ENCODE measurements at places on chromosomes 6 and 20. TPM values are rescaled to one million over a fixed set of nuclear protein-coding genes. Genes with fewer than 3 reads are reported as not detected.

DNA sequence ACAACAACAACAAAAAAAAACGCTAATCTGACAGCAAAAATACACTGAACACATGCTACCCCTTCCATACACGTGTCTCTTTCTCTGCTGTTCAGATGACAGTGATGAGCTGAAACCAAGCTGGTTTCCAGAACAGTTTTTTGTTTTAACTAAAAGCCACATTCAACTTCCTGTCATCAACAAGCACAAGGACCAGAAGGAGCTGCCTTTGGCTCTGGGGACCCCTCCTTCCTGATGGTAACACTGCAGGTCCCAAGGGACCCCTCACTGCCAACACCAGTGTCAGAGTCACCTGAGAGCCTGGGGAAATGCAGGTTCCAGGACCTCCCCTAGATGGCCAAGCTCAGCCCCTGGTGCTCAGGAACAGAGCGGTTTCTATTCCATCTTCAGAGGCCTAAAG is 6.0 kb downstream of the CST7 start:
- no peak for DNase-seq

- DNase-seq = no peak
Measured at GRCh38 chr20:38658879-38659596, 57.4 kb downstream of the ARHGAP40 start.

MAPK13 gene
- total RNA-seq = 52.9 TPM

- no peak for DNase-seq
Measured at GRCh38 chr20:25984933-25985332, 288.3 kb upstream of the ZNF337 start.

GRCh38 chr6:135395136-135395535 is 102.4 kb downstream of the AHI1 start:
- no peak for DNase-seq

DNA sequence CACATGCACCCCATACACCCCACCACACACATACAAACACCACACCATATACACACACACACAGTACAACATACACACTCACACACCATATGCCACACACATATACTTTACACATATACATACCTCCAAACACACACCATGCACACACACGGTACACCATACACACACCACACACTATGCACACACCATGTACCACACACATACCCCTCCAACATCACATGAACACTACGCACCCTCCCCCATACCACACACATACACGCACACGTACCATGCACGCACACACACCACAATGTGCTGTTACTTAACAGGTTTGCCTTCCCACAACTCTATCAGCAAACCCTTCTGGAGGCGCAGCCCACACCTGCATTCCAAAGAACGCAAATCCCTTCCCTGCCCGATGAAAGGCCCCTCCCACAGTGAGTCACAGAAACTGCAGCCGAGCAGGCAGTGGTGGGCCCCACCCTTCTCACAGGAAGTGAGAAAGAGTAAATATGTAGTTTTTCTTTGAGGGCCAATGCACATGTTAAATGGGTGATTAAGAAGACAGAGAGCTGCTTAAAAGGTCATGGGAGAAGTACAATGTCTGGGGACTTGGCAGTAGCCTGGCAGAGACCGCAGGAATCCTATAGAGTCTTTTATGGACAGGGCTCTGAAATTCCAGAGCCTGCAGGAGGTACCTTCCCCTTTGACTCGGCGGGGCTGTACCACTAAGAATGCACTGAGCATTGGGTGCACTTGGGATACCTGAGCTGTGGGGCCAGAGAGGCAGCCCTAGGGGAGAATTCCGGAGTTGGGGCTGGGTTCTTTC is 34.1 kb upstream of the EZR start:
- peak; percentile 99 for DNase-seq

DNA sequence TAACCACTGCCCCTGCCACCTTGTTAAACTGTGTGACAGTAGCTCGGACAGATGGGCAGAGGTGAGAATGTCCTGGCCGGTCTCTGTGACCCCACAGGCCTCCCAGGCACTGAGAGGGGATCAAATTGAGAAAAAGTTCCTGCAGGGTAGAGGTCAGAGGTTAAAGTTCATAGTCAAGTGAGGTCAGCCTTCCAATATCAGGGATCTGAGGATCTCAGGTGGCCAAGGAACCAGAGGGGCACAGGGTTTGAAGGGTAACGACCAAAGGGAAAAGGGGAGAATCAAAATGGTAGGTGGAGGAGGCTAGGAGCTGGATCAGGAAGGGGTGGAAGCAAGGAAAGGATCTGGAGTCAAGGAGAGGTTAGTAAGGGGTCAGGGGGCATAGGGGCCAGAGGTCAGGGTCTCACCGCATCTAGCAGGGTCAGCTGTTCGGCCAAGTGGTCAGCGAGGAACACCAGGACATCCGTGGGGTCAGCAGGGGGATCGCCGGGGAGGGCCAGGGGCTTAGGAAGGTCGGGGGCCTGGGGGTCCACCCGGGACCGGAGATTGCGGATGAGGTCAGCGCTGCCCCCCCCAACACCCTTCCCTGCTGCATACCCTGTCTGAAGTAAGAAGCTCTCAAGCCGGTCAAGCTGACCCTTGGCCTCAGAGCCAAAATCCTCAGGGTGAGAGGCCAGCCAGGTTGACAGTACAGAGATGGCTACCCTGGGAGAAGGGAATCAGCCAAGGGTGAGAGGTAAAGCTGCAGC is 2.9 kb downstream of the RGL2 start:
- DNase-seq = no peak

- no peak for DNase-seq
Measured at GRCh38 chr6:169959136-169960002, 207.9 kb downstream of the ERMARD start.

GRCh38 chr20:1734269-1734858 is 76.8 kb upstream of the SIRPG start:
- no peak for DNase-seq

TBX18 gene
- 0.46 TPM for total RNA-seq

- no peak for DNase-seq
Measured at GRCh38 chr6:81606965-81607381, 145.5 kb downstream of the TENT5A start.

GRCh38 chr6:64803470-64804166 is 903.4 kb downstream of the EYS start:
- no peak for DNase-seq

TAGAP gene
- 0.96 TPM for total RNA-seq

DNA sequence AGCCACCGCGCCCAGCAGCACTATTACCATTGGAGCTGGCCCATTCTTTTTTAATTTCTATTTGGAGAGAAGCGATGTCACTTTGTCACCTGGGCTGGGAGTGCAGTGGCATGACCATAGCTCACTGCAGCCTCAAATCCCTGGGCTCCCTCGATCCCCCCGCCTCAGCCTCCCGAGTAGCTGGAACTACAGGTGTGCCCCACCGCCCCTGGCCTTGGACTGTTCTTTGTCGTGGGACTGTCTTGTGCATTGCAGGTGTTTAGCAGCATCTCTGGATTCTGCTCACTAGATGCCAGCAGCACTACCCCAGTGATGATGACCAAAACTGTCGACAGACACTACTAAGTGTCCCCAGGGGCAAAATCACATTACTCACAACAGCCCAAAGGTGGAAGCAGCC is 80.3 kb downstream of the PRND start:
- no peak for DNase-seq

CLPSL1 gene
- not detected for total RNA-seq

DNA sequence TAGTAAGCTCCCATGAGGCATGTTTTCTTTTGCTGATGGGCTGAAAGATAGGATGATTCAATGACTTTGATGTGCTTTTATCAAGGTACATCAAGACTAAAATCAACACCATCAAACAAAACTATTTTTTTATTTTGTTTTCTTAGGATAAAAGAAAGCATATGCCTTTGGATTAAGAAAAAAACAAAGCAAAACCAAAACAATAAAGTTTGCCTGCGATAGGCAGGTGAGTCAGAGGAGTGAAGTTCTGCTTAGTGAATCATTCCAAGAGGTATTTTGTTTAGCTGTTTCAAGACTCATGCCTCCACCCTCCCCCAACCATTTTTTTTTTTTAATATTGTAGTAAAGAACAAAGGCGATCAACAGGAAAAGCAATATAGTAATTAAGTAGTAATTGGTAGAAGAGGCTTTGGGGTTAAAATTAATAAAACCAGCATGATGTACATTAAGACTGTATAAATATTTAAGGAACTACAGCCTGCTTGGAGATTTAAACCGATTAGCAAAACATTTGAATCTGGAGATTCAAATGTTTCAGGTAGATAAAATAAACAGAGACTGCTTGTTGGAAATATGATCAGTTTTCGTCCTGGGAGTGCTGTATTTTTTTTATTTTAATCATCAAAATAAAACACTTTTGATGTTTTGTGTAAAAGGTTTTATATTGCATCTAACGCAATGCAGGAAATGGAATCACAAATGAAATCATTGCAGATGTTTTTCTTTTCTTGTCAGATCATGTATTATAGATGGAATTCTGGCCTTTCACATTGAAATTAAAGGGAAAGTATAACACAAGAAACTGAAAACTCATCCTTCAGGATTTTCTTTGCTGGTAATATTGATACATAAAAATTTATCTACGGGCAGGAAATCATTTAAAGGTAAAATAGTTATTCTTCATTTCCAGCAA is 482.3 kb upstream of the MANEA start:
- peak; percentile 63 for DNase-seq

HLA-DOB gene
- not detected for total RNA-seq

Data from kidney epithelial cell (primary cell).